Daoy (cell line): ENCODE measurements at places on chromosomes 11 and 22. TPM values are rescaled to one million over a fixed set of nuclear protein-coding genes. Genes with fewer than 3 reads are reported as not detected.
A peak's percentile ranks its signal among the peaks of the same experiment; 100 is the strongest.

PLEKHA7 gene
- 8.9 and 10.2 TPM in 2 replicates for total RNA-seq

- no peak for DNase-seq
Observed at GRCh38 chr11:130313383-130314183, 1.1 kb downstream of the ZBTB44 start.

GRCh38 chr11:76910620-76911414, 50.1 kb downstream of the ACER3 start:
- DNase-seq = no peak

SCGB1A1 gene
- not detected in 2 replicates for total RNA-seq

DNA sequence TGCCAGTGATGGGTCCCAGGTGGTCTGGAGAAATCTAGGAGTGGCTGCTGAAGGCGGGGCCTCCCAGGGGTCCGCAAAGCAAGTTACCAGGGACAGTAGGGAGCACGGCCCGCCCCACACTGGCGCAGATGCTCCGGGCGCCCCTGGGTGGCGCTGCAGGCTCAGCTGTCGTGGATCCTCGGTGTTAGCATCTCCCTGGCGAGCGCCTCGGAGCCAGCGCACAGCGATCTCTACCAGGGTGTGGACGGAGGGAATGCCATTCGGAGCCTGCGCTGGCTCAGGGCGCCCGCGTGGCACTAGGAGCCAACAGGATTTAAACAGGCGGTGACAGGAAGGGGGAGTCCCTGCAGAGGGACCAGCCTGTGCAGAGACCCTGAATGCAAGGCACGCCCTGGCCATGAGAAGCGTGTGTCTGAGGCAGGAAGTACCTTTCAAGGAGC, 20.2 kb downstream of the FADS3 start:
- peak; percentile 84 for DNase-seq

GRCh38 chr11:77019976-77020595, 14.1 kb upstream of the B3GNT6 start:
- peak; percentile 56 for DNase-seq

DNA sequence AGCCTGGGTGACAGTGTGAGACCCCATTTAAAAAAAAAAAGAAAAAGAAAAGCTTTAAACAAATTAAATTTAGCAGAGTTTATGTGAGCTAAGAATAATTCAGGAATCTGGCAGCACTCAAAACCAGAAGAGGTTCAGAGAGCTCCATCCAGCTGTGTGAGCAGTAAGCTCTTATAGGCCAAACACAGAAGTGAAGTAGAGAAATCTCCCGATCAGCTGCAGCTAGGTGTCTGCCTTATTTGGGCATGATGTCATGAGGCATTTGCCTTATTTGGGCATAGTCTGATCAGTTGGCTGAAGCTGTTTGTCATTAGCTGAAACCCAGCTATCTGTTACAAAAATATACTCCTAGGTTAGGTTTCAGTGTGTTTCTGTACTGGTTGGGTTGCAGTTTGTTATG, 8.2 kb downstream of the MS4A15 start:
- no peak for DNase-seq

DNA sequence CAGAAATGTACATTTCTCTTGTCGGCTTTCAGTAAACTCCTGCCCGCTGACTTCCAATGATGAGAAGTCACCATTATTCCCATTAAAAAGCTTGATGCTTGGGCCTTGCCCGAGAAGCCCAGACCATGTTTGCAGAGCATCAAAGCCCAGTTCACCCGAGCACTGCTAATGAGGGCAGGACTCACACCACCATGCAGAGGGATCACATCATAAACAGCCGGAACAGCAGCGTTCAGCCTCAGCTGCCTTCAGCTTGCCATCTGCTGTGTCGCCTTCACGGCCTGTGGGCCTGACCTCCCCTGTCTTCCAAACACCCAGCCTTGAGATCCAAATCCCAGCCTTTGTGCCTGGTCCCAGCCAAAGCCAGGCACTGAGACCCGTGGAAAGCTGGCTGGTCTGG, 105.4 kb upstream of the CSNK2A3 start:
- DNase-seq = no peak

DNA sequence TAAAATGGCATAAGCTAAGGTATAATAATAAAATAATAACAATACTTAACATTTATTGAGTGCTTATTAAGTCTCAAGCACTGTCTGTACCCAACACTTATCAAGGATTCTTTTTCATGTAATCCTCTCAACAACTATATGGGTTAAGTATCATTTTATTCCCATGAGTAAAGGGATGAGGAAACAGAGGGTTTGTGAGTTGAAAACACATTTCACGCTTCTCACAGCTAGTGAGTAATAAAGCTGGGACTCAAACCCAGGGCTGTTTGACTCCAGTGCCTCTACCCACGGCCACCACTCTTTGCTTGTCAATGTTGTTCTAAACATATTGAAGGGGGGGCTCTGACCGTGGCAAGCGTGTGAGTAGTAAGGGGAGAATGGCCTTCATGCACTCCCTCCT, 8.7 kb downstream of the CD3E start:
- no peak for DNase-seq

DNA sequence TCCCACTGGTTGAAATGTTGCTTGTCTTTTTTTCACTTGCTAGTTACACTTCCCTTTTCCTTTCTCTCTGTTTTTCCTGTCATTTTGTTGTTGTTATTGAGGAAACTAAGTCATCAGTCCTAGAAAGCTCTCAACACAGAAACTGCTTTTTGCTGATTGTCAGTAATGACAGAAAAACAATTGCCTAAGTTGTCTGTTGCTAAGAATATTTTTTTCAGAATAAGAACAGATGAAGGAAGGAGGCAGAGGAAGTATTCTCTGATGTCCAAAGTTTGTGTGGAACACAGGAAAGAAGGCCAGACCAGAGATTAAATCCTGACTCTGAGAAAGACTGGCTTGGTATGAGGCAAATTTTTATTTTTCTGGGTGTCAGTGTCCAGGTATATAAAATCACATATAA, 163.3 kb downstream of the CASP12 start:
- no peak for DNase-seq

DNA sequence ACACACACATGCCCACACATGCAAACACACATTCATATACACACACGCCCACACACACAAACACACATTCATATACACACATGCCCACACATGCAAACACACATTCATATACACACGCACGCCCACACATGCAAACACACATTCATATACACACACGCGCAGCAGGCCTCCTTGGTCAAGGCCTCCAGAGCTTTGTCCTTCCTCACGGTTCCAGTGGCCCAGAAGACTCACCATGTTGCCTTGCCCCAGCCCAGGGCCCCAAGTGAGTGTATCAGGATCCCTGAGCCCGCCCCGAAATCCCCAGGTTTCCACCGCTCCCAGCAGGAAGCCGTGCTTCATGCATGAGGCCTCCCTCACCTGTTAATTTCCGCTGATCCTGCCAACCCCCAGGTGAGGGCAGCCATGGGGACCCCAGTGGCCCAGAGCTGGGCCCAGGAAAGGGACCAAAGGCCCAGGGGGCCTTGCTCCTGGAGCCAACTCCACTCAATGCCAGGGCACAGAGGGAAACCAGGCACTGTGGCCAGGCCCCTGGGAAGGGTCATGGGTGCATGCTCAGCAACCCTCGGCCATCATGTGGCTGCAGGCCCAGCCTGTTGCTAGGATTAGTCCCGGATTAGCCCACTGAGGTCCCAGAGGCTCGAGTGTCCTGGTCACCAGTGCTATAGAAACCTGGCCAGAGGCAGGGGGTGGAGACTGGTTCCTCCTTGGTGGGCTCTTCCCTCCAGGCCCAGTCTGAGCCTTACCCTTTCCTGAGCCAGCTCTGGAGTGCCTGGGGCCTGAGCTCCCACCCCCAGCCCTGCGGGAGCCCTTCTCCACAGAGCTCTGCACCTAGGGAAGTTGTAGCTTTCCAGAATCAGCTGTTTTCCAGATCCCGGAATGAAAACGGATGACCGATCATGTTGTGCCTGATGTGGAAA, 34.4 kb downstream of the IGF2 start:
- DNase-seq = no peak

DNA sequence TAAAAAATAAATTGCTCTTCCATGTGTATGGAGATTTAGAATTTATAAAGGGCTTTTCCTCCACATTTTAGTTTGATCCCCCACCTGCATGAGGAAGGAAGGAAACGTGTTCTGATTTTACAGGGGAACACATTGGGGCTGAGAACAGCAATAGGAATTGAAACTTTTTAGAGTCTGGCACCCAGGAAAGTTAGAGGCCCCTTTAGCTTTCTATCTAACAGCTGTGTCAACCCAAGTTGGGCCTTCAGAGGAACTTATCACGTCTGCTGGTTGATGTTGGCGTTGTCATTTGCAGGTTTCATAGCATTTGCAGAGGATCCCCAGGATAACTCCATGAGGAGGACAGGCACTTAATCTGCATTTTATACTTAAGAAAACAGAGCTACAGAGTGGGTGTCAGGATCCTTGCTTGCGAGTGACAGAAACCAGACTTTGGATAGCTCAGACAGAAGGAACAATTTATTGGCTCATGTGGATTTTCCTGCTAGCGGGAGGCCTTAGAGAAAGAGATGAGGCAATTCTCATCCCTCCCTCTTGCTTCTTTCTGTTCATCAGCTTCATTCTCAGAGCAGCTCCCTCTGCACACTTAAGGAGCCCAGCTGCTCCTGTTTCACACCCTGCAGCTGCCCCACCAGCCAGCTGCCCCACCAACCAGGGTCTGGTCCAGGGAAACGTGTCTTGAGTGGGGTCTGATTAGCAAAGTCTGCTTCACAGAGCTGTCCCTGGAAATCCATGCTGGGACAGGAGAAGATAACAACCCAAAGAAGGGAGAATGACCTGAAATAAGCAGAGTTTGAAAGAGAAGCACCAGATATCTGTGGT, 92.5 kb upstream of the OR4B1 start:
- no peak for DNase-seq

- DNase-seq = no peak
Observed at GRCh38 chr22:33707581-33707980, 212.7 kb downstream of the LARGE1 start.

GRCh38 chr22:38599466-38599865, 29.5 kb upstream of the DMC1 start:
- no peak for DNase-seq

DNA sequence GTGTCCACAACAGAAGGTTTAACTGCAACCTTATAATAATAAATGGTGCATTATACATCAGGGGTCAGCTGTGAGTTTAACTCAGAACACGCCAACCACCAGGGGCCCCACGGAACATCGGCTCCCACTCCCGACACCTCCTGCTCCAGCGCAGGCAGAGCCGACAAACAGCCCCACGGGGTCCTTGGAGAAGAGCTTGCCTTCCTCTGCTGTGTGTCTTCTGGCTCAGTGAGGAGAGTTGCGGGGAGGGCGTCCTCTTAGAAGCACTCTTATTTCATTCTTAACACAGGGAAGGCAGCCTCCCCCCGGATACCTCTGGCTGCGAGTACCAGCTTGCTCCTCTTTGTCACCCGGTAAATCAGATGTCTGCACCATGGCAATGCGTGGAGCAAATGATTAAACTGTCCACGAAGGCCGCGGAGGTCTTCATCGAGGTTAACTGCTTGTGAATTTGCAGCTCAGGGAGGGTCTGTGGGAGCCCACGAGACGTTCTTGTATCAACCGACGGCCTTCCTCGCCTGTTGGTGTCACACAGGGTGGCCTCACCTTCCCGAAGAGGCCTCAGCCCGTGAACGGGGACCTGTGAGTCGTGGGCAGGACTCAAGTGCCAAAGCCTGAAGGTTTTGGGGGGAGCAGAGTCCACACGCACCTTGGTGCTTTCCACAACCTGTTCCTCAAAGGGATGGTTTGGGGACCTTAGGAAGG, 464.0 kb downstream of the BRD1 start:
- DNase-seq = no peak

CPT1B gene
- total RNA-seq = 6.1 and 7.9 TPM in 2 replicates

DNA sequence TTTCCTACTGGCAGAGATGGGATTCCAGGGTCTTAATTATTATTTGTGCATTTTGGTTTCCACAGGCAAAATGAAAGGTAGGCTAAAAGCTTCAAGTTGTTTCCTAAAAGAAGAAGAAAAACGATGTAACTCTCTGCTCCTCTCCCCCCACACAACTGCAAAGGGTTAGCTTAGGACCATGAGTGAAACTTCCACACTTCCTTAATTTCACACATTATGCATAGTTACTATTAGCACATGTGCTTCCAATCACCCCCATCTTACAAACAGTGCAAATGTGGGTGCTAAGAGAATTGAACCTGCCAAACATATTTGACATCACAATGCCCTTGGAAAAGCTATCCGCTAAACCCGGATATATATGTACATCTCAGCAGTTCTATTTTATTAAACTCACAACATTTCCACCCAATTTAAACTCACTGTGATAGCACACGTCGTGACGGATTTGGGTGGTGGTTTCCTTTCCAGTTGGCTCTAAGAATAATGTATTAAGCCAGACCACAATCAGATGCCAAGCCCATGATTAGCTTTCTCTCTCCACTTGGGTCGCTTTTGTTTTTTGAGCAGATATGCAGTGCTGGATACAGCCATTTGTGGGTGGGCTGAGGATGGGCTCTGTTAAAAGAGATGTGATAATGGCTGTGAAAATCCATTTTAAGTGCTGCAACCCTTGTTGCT, 245.0 kb upstream of the POU2AF2 start:
- no peak for DNase-seq

DNA sequence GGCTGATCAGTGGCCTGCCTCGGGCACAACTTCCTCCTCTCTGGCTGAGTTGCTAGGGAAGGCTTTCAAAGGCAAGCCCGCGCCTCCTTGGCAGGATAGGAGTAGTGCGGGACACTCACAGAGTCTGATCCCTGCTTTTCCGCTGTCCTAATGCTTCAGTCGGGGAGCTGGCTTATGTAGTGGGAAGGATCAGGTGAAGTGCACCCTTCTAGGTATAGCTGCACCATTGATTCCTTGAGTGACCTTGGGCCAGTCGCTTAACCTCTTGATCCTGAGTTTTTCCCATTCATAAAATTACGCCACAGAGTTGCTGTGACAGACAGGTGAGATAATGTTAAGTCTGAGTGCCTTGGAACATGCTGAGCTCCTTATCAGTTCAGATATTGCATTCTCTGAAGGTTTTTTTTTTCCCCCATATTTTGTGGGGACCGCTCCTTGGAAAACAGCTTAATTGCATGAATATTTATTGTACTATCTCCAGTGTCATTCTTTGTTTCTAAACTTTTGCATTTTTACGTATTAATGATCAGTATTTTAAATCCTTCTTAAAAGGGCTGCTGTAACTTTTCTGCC, 961 bp downstream of the IPO7 start:
- no peak for DNase-seq

DNA sequence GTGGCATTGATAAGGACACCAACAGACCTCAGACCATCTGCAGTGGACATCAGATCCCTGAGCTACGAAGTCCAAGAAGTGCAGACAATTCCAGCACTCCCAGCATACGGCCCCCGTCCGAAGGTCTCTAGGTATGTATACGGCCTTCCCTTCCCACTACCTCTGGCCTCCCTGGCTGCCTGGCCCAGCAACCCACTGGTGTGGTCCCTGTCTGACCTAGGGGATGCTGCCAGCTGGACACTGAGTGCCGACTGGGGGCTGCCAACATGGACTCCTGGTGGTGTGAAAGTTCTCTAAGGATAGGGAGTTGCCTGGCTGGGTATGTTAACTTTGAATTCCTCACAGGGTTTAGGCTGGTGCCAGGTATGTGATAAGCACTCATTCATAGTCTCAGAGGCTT, 17.5 kb upstream of the TEF start:
- no peak for DNase-seq

NLRP6 gene
- not detected in 2 replicates for total RNA-seq

ACRV1 gene
- 1.4 TPM in 1 of 2 replicates, not detected in the other for total RNA-seq
